ENCODE measurements at places on chromosomes 2 and 18.

- no peak for DNase-seq
Measured at GRCh38 chr2:235894839-235895238, 273.3 kb downstream of the GBX2 start.

GRCh38 chr2:209577376-209578357 is 153.8 kb downstream of the MAP2 start:
- no peak for DNase-seq

- DNase-seq = no peak
Measured at GRCh38 chr2:180352620-180353019, 345.5 kb upstream of the CWC22 start.

- no peak for DNase-seq
Measured at GRCh38 chr2:235267251-235267650, 226.6 kb upstream of the AGAP1 start.

- no peak for DNase-seq
Measured at GRCh38 chr2:64374686-64375085, 79.3 kb upstream of the LGALSL start.

- no peak for DNase-seq
Measured at GRCh38 chr2:129233751-129234406, 745.6 kb upstream of the RAB6C start.

DNA sequence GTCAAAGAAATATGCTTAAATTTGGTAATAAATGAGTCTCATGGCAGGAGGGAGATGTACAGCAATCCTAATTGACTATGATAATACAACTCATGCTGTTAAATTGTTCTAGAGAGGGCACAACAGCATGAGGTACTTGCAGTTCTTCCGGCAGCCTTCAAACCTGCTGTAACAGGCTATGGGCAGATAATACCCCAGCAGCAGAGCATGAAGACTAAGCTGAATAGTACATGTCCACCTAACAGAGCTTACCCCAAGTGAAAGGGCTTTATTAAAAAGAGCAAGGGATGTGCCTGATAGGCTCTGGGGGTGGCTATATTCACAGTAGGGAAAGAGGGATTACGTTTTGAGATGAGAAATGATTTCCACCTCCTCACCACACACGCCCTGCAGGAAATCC is 28.9 kb downstream of the MRO start:
- DNase-seq = no peak

DNA sequence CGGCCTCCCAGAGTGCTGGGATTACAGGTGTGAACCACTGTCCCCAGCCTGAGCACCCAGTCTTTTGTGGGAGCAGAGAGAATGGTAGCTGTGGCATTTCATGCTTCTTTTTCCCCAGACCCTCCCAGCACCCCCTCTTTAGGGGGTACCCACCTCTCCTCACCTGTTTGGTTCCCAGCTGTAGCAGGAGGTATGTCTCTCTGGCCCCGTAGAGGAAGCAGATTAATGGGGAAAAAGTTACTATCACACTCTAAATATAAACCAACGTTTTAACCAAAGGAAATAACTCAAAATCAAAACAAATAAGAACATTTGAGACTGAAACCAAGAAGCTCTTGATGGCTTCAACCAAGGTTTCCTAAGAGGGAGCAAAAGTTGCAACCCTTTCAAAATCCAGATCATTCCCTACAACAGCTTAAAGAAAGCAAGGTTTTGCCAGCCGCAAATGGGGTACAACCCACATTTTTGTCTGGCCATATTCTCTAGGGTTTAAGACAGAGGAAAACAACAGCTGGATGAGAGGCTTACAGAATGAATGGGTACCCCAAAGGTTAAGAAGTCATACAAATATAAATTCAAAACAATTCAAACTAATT is 8.0 kb downstream of the RNF125 start:
- no peak for DNase-seq
